ENCODE measurements at places on chromosomes 2 and 18. TPM values are rescaled to one million over a fixed set of nuclear protein-coding genes. Genes with fewer than 3 reads are reported as not detected.

Gene EML6
- total RNA-seq, result 0.63 TPM

Gene ZDBF2
- total RNA-seq, result 9.3 TPM

Gene IL36G
- not detected for total RNA-seq

Gene ATP8B1
- total RNA-seq, result 67.3 TPM

Gene C1QL2
- not detected for total RNA-seq

Gene ANKRD36C
- 32.7 TPM for total RNA-seq

Gene WDR75
- total RNA-seq, result 54.9 TPM

Gene SLC5A7
- total RNA-seq, result not detected

Gene ZC3H6
- total RNA-seq, result 2.9 TPM
